ENCODE measurements at places on chromosomes 6 and 20. TPM values are rescaled to one million over a fixed set of nuclear protein-coding genes. Genes with fewer than 3 reads are reported as not detected.

Gene SSTR4
- not detected for total RNA-seq

GRCh38 chr20:62059920-62060630 lies 5.6 kb downstream of the TAF4 start:
- no peak for DNase-seq

DNA sequence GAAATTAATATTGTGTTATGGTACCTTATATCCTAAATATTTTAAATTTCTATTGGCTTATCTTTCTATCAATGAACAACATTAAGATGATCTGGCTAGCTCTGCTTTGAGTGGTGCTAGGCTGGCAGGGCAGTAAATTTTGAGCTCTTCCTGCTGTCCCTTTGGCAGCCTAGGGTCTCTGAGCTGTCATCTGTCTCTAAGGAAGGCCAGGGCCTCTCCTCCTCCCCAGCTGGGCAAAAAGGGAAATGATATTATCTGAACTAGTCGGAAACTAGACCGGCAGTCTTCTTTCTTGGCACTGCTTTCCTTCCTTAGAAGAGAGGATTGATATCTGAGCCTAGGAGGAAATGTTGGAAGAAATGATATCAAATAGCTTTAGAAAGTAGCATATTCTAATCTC lies 176.7 kb upstream of the BTBD3 start:
- DNase-seq: no peak

DNA sequence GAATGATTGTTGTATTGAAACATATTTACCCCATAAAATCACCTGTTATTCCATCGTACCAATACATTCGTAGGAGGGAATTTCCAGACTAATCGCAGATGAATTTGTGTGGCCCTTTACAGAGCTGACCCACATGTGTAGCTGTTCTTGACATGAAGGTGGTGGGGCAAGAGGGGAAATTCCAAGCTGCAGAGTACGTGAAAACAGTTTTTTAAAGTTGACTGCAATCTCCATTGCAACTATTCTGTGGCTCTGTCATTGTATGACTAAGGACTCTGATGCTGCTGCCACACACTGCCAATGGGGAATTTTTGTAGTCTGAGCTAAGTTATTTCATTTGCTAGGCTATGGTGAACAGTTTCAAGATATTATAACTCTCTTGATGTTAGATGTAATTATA lies 46.4 kb upstream of the ADTRP start:
- DNase-seq: no peak

- no peak for DNase-seq
Measured at GRCh38 chr6:6816716-6817115, 228.2 kb downstream of the LY86 start.

DNA sequence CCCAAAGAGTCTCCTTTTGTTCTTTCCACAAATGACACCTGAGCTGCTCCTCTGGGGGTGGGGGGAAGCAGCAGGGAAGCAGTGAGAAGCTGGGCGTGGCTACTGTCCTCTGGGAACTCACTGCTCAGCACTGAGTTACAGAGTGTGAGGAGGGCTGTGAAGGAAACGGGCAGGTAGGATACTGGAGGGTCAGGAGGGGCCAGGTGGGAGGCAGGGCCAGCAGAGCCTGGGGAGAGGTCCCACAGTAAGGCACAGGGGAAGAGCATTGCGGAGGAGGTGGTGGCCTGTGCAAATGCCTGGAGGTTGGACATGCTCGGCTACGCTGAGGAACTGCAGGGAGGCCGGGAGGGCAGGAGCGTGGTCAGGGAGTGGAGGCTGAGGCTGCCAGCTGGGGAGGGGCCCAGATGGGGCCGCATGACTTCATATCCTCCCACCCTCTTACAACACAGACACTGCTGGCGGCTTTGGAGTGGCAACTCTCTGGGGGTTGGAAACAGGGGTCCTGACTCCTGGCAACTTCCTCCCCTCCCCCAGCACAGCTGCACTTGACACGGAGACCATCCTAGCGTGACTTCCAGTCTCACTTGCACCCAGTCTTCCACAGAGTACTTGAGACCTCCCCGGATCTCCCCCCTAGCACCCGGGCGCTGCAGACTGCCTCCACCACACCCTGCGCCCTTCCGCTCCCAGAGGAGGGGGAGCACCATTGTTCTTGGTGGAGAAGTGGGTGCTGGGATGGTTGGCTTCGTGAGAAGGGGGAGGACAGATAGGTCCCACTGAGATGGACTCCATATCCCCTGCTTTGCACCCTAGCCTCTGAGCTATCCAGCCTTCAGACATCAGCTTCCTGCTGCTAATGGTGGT lies 34.2 kb downstream of the RBM38 start:
- no peak for DNase-seq

DNA sequence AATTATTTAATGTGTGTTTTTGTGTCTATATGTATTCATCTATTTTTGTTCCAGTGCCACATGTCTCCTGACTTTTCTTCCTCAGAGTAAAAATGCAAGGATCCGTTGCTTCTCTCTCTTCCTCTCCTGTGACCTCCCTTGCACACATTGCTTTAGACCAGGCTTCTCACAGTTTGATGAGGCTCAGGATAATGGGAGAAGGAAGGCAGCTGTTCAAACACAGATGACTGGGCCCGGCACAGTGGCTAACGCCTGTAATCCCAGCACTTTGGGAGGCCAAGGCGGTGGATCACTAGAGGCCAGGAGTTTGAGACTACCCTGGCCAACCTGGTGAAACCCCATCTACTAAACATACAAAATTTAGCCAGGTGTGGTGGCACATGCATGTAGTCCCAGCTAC lies 241.9 kb downstream of the SAMD5 start:
- no peak for DNase-seq

GRCh38 chr6:37456126-37456525 lies 23.1 kb downstream of the CMTR1 start:
- DNase-seq: no peak
